ENCODE measurements at places on chromosomes 11 and 22.

GRCh38 chr11:25860677-25861450, 471.1 kb upstream of the ANO3 start:
- DNase-seq = no peak
- no peak overlapping the region for H3K4me3 ChIP-seq
- no peak overlapping the region for H3K27ac ChIP-seq

- H3K27me3 ChIP-seq = no peaks in the 10 kb centered on the region
- no peak overlapping the region for H3K4me3 ChIP-seq
- H3K27ac ChIP-seq = no peak overlapping the region
- no peaks in the 10 kb centered on the region for H3K36me3 ChIP-seq
- no peak for DNase-seq
Observed at GRCh38 chr22:45544588-45545170, 42.0 kb downstream of the FBLN1 start.

GRCh38 chr22:22369964-22370270, 125.3 kb downstream of the VPREB1 start:
- no peaks in the 10 kb centered on the region for H3K4me1 ChIP-seq
- no peak overlapping the region for H3K27ac ChIP-seq
- DNase-seq = no peak
- H3K27me3 ChIP-seq = no peaks in the 10 kb centered on the region

DNA sequence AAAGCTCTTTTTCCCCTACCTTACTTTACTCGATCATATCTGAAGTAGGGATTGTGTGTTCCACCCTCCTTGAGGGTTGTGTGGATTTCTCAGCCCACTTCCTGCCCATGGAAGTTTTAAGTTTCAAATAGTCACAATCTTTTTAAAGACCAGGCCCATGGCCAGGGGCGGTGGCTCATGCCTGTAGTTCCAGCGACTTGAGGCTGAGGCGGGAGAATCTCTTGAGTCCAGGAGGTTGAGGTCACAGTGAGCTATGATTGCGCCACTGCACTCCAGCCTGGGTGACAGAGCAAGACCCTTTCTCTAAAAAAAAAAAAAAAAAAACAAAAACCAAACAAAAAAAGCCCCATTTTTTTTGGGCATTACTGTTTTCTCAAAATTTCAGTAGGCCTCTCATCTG, 36.3 kb upstream of the LRRC10B start:
- H3K36me3 ChIP-seq = no peaks in the 10 kb centered on the region
- no peaks in the 10 kb centered on the region for H3K27me3 ChIP-seq
- H3K4me3 ChIP-seq = no peak overlapping the region
- no peaks in the 10 kb centered on the region for H3K4me1 ChIP-seq
- DNase-seq = no peak

- H3K36me3 ChIP-seq = no peaks in the 10 kb centered on the region
- H3K4me1 ChIP-seq = no peaks in the 10 kb centered on the region
- H3K27ac ChIP-seq = no peak overlapping the region
- no peaks in the 10 kb centered on the region for H3K27me3 ChIP-seq
Observed at GRCh38 chr11:83671289-83671688, 385.1 kb upstream of the CCDC90B start.

GRCh38 chr11:73157101-73158010, 15.2 kb upstream of the FCHSD2 start:
- no peaks in the 10 kb centered on the region for H3K27me3 ChIP-seq
- H3K27ac ChIP-seq = peak overlapping the region; percentile 17
- DNase-seq = no peak
- H3K4me1 ChIP-seq = no peaks in the 10 kb centered on the region
- no peaks in the 10 kb centered on the region for H3K36me3 ChIP-seq
- H3K4me3 ChIP-seq = no peak overlapping the region

DNA sequence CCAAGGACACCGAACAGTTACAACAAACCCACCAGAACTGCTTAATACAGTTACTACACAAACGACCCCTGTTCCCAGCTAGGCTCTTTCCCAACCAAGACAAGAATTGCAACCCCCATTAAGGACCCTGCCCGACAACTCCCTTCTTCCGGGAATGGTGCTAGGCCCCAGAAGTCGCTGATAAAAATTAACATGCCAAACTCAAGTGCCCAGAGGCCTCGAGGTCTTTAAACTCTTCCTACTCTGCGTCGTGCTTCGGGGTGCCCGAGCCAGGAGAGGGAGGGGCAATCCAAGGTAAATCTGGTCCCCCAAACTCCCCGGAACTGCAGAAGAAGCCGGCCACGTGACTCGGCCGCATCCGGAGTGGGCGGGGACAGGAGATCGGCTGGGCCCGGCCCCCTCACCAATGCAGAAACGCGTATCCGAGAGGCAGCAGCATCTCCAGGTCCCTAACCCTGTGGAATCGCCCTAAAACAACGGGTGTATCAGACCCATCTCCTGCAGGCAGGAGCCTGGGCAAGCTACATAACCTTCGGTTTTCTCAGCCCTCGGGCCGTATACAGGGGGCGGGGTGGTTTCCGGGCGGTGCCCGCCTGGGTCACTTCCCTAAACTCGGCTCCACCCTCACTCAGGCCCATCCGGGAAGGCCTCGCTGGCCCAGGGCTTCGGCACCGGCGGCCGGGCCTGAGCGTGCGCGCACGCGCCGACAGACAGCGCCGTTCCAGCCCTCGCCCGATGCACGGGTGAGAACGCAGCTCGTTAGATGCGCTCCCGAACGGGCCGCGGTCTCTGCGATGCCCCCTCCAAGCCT, 1.1 kb downstream of the CFL1 start:
- peak; percentile 87 for DNase-seq
- H3K36me3 ChIP-seq = peaks cover 27% of the 10 kb centered on the region
- H3K4me3 ChIP-seq = peak overlapping the region; percentile 86
- H3K27ac ChIP-seq = peak overlapping the region; percentile 96
- peaks cover 9% of the 10 kb centered on the region for H3K4me1 ChIP-seq
- no peaks in the 10 kb centered on the region for H3K27me3 ChIP-seq

DNA sequence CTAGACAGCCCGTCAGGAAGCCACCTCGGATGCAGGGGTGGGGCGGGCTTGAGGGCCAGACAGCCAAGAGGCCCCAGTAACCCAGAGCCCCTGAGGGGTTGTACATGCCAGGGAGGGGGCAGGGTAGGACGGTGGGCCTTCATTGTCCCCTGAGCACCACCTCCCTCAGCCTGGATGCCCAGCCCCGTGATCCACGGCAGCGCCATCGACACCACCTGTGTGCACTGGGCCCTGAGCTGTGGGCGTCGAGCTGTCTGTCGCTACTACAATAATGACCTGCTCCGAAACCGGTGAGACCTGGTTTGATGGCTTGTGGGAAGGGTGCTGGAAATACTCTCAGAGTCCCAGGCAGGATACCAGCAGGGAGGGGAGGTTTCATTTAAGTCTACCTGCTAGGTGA, 37.4 kb upstream of the TPBGL start:
- no peak for DNase-seq
- peak overlapping the region; percentile 90 for H3K27ac ChIP-seq
- H3K27me3 ChIP-seq = no peaks in the 10 kb centered on the region
- peaks cover 23% of the 10 kb centered on the region for H3K36me3 ChIP-seq
- H3K4me3 ChIP-seq = no peak overlapping the region
- H3K4me1 ChIP-seq = peaks cover 21% of the 10 kb centered on the region

- peaks cover 18% of the 10 kb centered on the region for H3K4me1 ChIP-seq
- H3K27ac ChIP-seq = peak overlapping the region; percentile 60
- no peaks in the 10 kb centered on the region for H3K27me3 ChIP-seq
- H3K4me3 ChIP-seq = peak overlapping the region; percentile 84
- H3K36me3 ChIP-seq = no peaks in the 10 kb centered on the region
- DNase-seq = peak; percentile 50
Observed at GRCh38 chr22:40345815-40346184, 500 bp upstream of the ADSL start.

DNA sequence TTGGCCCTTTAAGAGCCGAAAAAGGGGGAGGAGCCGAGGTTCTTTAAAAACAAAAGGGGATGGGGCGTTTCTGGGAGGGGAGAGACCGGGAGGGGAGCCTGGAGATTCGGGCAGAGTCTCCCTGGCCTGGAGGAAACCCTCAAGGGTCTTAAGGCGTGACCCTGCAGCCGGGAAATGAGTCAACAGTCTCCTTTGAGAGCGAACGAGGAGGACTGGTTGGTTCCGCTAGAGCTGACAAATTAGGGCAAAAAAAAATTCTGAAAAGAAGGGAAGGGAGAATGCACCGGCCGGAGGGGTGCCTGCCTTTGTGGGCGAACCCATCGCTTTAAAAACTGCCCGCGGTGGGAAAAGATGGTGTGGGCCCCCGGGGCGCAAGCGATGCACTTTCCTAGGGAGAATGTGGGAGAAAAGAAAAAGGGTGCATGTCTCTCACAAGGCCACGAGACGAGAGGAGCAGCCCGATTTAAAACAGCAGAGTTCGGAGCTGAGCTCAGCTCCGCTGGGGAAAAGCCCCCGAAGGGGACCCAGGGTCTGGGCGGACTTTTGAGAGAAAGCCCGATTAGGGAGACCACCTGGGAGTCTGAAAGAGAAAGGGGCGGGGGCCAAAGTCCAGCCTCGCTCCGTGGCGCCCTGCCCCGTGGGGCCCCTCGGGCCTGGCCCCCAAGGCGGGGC, 874 bp downstream of the ZFTA start:
- peak overlapping the region; percentile 73 for H3K27ac ChIP-seq
- no peaks in the 10 kb centered on the region for H3K4me1 ChIP-seq
- no peaks in the 10 kb centered on the region for H3K27me3 ChIP-seq
- no peaks in the 10 kb centered on the region for H3K36me3 ChIP-seq
- peak; percentile 74 for DNase-seq
- H3K4me3 ChIP-seq = peak overlapping the region; percentile 83

- no peaks in the 10 kb centered on the region for H3K27me3 ChIP-seq
- H3K27ac ChIP-seq = no peak overlapping the region
- no peak for DNase-seq
- peaks cover 7% of the 10 kb centered on the region for H3K4me1 ChIP-seq
Observed at GRCh38 chr11:93849751-93850593, 446 bp downstream of the VSTM5 start.

DNA sequence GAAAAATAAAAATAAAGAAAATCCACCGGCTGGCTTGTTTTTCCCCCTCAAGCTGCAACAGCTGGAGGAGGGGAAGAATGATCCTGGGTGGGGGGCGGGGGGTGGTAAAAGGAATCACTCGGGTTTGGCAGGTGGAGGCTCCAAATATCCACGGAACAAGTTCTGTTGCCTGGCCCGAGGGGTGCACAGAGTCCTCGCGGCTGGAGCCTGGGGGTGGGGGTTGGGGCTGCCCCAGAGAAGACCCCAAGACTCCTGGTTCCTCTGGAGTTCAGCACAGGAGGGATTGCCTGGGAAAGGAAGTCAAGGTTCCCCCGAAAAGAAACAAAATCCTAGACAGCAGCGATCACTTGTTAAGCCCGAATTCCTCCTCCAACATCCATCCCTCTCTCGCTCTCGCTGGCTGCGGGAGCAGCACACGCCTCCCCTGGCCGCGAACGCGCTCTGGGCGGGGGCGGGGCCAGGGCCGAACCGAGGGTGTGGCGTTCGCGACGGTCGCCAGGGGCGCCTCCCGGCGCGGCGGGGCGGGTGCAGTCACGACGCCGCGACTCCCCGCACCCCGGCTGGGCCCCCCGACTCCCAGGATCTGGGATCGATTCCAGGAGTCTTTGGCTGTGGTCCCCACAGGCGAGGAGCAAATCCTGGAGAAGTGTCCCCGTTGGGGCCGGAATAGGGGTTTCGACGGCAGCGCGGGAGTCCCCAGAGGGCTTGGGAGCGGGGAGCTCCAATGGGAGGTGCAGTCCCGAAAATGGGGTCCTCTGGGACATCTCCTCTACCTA, at the start of gene KCNA4:
Gene KCNA4 (minus strand): TSS at position 443 of the 776 bp plus-strand sequence. CDS start 4,352 bp downstream, outside the sequence.
- no peaks in the 10 kb centered on the region for H3K36me3 ChIP-seq
- no peak for DNase-seq
- no peak within 1 kb of the TSS for H3K27ac ChIP-seq
- peaks cover 5% of the 10 kb centered on the region for H3K4me1 ChIP-seq

DNA sequence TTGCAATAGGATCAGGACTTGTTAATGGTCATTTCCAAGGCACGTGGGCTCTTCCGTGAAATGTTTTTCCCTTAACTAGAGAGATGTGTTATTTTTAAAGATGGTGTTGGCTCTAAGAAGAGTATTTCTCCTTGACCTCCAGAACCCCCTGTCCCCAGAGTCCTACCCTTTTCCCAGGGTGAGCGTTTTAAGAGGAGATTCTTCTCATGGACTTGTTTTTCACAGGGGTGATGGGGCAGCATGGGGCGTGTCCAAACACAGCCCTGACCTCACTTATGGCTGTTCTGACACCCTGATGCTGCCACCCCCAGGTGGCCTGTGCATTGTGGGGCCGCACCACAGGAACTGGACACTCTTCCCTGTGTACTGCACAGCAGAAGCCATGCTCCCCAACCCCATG, 335.7 kb downstream of the TBC1D22A start:
- no peak overlapping the region for H3K27ac ChIP-seq
- no peaks in the 10 kb centered on the region for H3K27me3 ChIP-seq
- no peak overlapping the region for H3K4me3 ChIP-seq
- DNase-seq = no peak

GRCh38 chr11:11555208-11555607, 66.6 kb downstream of the GALNT18 start:
- no peaks in the 10 kb centered on the region for H3K36me3 ChIP-seq
- DNase-seq = no peak
- no peaks in the 10 kb centered on the region for H3K27me3 ChIP-seq
- no peaks in the 10 kb centered on the region for H3K4me1 ChIP-seq

- H3K27ac ChIP-seq = no peak overlapping the region
- no peaks in the 10 kb centered on the region for H3K4me1 ChIP-seq
- H3K36me3 ChIP-seq = no peaks in the 10 kb centered on the region
- no peak overlapping the region for H3K4me3 ChIP-seq
Observed at GRCh38 chr11:12413141-12414052, 36.0 kb downstream of the PARVA start.

- DNase-seq = peak; percentile 2
- H3K27ac ChIP-seq = no peak overlapping the region
- H3K27me3 ChIP-seq = no peaks in the 10 kb centered on the region
- H3K4me1 ChIP-seq = no peaks in the 10 kb centered on the region
Observed at GRCh38 chr11:69525516-69526452, 44.3 kb downstream of the LINC01488 start.

DNA sequence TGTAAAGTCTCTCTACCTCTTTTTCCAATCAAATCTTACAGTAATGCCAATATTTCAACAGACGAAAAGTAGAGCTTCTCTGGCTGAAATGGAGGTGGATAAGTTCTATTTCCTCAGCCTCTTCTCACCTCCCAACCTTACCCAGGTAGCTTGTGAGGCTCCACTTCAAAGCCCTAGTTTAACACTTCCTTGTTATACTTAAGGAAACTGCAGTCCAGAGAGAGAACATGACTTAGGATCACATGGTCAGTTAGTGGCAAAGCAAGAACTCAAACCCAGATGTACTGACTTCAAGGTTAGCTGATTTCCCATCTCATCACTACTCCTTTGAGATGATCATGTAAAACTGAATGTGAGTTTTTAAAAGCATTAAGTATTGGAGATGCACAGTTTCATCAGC, 32.5 kb downstream of the PAK1 start:
- no peak overlapping the region for H3K27ac ChIP-seq
- no peaks in the 10 kb centered on the region for H3K27me3 ChIP-seq
- H3K36me3 ChIP-seq = no peaks in the 10 kb centered on the region
- DNase-seq = no peak
- no peaks in the 10 kb centered on the region for H3K4me1 ChIP-seq

GRCh38 chr11:126149759-126150625, 61.5 kb downstream of the RPUSD4 start:
- no peaks in the 10 kb centered on the region for H3K27me3 ChIP-seq
- peaks cover 21% of the 10 kb centered on the region for H3K4me1 ChIP-seq
- DNase-seq = no peak
- H3K36me3 ChIP-seq = no peaks in the 10 kb centered on the region
- no peak overlapping the region for H3K4me3 ChIP-seq
- no peak overlapping the region for H3K27ac ChIP-seq

- H3K4me1 ChIP-seq = no peaks in the 10 kb centered on the region
- DNase-seq = no peak
- no peaks in the 10 kb centered on the region for H3K27me3 ChIP-seq
Observed at GRCh38 chr11:75100314-75100713, 3.6 kb upstream of the OR2AT4 start.
